Astrocyte of the hippocampus (primary cell): ENCODE measurements at places on chromosomes 7 and 10.

DNA sequence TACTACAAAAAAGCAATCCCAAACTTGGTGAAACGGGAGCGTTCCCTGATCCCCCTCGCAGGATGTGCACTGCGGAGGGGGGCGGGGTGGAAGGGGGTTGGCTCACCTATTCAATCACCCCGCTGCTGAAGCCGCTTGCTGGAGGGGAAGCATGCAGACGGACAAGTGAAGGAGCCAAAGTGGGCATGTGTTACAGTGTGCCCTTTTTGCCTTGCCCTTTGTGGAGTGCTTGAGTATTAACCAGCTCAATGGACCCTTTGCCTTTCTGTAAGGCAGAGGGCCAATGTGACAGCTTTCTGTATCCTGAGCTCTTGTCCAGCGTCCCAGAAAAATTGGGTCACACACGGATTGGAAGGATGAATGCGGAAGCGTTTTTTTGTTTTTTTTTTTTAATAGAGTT lies 348.9 kb upstream of the NPSR1 start:
- no peak for DNase-seq

DNA sequence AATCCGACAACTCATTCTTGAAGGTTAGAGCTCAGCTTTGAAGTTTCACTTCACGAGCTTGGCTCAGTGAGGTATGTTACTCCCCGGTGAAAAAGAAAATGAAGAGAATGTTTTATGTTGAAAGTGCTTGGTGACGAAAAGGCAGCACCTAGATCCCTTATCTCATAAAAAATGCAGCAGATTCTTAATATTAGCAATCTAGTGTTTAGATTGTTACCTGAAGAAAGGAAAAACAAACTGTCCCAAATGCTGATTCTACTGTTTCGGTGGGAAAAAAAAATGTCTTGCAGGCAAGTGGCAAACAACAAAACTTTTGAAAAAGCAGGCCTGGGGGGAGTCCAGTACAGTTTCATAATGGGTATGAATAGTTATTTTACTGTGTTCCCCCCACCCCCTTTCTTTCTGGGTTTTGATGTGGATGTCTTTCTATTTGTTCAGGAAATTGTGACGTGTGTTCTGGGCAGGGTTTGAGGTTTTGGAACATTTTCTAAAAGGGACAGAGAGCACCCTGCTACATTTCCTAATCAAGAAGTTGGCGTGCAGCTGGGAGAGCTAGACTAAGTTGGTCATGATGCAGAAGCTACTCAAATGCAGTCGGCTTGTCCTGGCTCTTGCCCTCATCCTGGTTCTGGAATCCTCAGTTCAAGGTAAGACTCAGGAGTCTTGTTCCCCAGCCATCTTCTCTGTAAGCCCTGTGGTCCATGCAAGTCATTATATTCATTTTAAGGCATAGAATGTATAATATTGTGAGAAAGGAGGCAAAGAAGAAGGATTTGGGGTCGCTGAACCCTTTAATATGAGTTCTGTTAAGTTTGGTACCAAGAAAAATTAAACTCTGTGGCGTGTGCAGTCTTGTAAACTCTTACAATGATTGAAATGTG lies at the start of gene SRGN:
TSS of gene SRGN (plus strand) at position 514 of the 881 bp plus-strand sequence. CDS start at position 569, 55 bp downstream.
- DNase-seq: no peak

DNA sequence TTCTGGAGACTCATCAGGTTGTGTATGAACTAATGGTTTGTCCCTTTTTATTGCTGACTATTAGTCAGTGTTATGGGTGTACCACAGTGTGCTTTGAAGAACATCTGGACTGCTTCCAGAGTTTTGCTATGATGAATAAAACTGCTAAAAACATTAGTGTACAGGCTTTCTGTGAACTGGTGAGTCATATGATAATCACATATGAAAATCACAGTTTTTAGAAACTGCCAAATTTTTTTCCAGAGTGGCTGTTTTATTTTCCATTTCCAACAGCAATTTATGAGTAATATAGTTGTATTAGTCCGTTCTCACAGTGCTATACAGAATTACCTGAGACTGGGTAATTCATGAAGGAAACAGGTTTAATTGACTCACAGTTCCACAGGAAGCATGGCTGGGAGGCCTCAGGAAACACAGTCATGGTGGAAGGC lies 281.2 kb upstream of the VSTM2A start:
- DNase-seq: peak; percentile 65

- DNase-seq: no peak
Measured at GRCh38 chr7:78026492-78026891, 227.9 kb downstream of the PHTF2 start.

DNA sequence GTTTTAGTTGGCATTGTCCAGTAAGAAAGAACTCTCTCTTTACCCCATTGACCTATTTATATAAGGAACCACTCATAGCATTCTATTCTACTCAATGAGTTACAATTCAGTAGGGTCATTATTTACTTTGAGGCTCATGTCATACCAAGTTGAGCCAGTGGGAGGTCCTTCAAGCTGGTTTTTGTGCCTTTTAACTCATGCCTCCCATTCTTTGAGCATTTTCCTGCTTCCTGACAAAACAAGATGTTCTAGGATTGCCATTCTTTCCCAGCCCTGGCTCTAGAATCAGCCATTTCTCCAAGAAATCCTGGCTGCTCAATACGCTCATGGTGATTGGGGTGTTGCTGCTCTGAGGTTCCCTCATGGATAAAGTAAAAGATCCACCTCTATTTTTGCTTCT lies 250.1 kb downstream of the ABCA13 start:
- DNase-seq: peak; percentile 81

GRCh38 chr10:129696636-129697035 lies 229.6 kb downstream of the MGMT start:
- no peak for DNase-seq

- no peak for DNase-seq
Measured at GRCh38 chr7:137904833-137905232, 58.1 kb upstream of the DGKI start.

DNA sequence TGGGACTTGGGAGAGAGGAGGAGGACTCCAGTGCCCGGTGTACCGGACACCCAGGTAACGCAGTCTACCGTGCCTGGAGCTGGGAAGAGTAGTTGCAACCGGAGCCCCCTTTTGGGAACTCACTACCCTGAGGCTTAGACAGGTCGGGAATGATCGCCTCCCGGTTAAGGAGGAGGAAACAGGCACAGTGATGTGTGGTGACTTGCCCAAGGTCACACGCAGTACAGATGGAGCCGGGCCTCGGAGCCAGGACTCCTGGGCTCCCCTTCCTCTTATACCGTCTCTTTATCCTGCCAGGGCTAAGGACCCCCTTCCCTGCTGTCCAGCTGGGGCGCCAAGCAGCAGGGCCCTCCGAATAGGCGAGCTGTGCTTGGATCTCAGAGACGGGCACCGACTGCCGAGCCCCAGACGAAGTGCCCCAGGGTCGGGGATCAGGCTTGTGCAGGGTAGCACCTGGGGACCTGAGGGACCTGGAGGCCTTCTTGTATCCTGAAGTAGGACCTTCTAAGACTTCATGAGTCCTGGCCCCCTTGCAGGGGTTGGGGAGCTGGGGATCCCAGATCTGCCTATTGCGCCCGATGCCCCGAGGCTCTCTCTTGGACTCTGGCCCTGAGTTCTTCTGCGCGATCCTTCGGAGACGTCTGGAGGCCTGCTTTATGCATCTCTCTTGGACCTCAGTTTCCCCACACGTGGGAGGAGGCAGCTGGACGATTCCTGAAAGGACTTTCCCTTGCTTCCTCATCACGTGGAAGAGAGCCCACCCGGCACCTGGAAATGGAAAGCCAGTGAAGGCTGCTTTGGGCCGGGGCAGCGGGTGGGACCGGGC lies 767 bp upstream of the CYP26A1 start:
- no peak for DNase-seq

GRCh38 chr7:127066974-127067373 lies 185.8 kb downstream of the GRM8 start:
- no peak for DNase-seq

DNA sequence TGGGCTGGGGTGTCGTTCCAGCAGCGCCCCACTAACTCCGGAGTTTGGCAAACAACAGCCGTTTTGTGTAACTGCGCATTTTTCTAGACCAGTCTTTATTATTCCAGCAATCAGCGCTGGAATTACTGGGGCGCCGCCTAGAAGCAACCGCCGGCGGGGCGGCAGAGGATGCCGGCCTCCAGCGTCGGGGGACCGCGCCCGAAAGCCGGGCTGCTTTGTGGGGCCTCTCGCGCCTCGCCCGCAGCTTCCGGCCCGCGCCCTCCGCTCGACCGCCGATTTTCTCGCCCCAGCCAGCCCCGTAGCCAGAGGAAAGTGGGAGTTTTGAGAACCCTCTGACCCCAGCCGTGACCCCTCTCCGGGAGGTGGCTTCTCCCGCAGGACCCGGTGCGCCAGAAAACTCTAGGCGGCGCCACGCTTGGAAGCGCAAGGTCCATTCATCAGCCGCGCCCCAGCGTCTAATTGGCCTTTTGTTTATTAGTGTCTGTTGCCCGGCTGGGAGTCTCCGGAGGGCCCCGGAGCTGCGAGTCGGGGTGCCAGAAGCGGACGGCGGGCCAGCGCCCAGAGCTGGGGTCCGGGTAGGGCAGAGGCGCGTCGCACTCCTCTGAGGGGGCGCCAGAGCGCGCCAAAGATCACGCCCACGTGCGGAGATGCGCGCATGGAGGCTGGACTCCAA lies 10.7 kb downstream of the EMX2 start:
- DNase-seq: peak; percentile 62

GRCh38 chr7:120218712-120219111 lies 54.3 kb upstream of the KCND2 start:
- DNase-seq: no peak

DNA sequence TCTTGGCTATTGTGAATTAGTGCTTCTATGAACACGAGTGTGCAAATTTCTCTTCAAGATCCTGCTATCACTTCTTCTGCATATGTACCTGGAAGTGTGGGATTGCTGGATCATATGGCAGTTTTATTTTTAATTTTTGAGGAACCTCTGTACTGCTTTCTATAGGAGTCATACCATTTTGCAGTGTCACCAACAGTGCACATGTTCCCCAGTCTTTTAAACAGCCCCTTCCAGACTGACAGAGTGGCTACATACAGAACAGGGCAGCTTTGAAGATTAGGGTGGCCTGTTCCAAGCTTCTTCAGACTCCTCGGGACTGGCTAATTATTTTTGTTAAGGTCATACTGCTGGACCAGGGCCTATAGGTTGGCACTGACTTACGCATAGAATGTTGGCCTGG lies 82.9 kb downstream of the AUTS2 start:
- DNase-seq: no peak

GRCh38 chr7:29468196-29468595 lies 95.4 kb upstream of the PRR15 start:
- no peak for DNase-seq

GRCh38 chr7:15209429-15209828 lies 306.9 kb upstream of the DGKB start:
- DNase-seq: no peak

- no peak for DNase-seq
Measured at GRCh38 chr10:43867113-43867512, 218.4 kb upstream of the ZNF32 start.

DNA sequence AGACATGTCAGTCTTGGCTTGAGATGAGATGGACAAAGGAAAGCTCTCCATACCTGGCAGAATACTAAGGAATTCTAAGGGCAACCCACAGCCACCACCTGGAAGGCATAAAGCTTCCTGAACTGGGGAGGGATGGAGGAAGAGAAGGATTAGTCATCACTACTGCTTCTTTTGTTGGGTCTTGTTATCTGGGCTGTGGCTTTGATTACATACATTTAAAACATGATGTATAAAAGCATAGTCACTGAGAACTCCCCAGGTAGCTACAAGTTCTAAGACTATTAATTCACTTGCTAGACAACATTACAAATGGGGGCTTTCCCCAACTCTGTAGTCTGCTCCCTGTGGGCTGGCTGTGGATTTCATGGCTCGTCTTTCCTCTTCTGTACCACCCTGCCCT lies 58.2 kb downstream of the RBM33 start:
- DNase-seq: no peak

- no peak for DNase-seq
Measured at GRCh38 chr7:33221390-33221789, 92.0 kb downstream of the BBS9 start.

GRCh38 chr7:111363099-111363498 lies 199.2 kb downstream of the IMMP2L start:
- DNase-seq: peak; percentile 30

DNA sequence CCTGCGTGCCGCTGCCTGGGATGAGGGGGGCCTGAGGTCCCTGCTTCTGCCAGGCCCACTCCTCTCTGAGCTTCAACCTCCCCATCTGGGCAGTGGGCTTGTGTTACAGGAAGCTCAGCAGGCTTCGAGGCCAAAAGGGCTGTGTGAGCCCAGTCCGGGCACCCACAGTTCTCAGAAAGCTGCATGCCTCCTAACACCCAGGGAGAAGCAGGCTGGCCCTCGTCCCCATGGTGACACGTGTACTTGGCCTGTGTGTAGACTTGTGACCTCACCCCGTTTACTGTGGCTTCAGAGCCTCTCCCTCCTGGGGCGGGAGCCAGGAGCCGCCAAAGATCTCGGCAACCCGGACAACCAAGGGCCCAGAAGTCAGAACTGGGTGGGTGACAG lies 2.2 kb upstream of the GRIFIN start:
- DNase-seq: peak; percentile 63

- peak; percentile 24 for DNase-seq
Measured at GRCh38 chr10:43610636-43611035, 4.4 kb downstream of the ZNF485 start.

GRCh38 chr10:6177880-6178281 lies 24.9 kb upstream of the PFKFB3 start:
- no peak for DNase-seq

- no peak for DNase-seq
Measured at GRCh38 chr7:40916813-40917212, 782.0 kb downstream of the SUGCT start.

- no peak for DNase-seq
Measured at GRCh38 chr7:142438923-142439515, 181.2 kb upstream of the PRSS58 start.
